C1 segment of cervical spinal cord (tissue), 14 donors: ENCODE measurements at places on chromosomes 13 and 19.

GRCh38 chr13:110371550-110372465 is 64.7 kb downstream of the COL4A2 start:
- no peak for DNase-seq

DNA sequence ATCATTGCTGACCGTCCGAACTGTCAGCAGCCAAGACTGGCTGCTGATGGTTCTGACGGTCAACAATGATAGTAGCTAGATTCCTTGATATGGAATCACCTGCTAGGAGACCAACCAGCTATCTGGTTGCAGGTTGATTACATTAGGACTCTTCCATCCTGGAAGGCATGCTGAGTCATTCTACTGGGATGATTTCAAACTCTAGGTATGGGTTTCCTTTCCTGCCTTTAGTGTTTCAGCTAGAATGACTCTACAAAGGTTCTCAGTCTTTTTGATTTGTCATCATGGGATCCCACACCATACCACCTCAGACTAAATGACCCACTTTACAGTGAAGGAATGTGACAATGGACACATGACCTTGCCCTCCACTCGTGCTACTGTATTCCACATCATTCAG is 138.1 kb upstream of the KL start:
- DNase-seq: no peak

GRCh38 chr19:6015841-6016545 is 38.1 kb upstream of the RANBP3 start:
- DNase-seq: no peak

- no peak for DNase-seq
Measured at GRCh38 chr19:11405846-11406643, 13.1 kb downstream of the RGL3 start.

GRCh38 chr19:43470288-43470687 is 4.9 kb upstream of the LYPD3 start:
- no peak for DNase-seq

DNA sequence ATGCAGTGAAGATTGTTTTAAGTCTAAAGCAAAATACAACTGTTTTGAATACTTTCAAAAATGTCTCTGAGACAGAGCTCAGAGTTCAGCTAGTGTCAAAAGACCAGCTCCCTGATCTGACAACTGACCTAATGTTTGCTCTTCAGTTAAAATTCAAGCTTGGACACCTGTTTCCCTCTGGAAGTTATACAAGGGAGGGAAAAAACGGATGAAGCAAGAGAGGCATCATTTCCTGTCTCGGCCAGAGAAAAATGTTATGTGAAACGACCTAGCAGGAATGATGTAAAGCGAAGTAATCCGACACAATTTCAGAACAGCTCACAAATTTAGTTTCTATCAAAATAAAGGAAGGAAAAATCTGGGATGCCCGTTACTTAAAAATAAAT is 59.4 kb downstream of the ZAR1L start:
- DNase-seq: no peak

DNA sequence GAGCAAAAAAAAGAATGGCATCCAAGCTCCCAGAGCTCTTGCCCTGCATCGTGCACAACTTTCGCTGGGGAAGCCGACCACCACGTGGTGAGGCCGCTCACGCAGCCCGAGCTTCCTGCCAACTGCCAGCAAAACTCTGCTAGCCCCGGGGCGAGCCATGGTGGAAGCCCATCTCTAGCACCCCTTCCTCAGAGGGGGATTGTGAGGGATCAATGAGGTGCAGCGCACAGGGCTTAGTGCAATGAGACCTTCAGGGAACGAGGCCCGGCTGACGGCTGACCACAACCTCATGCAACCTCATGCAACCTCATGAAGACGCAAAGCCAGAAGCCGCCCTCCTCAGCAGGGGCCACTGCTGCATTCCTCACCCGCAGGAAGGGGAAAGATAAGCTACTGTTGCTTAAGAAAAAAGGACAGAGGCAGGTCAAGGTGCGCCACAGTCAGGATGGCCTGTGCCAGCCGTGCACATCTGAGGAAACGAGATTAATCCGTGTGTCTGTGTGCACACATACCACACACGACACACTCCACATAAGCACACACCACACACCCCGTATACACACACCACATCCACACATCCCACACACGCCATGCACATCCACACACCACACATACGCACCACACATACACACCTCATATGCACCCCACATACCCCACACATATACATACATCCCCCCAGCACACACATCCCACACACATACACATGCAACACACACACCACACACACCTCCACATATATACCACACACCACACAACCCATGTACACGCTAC is 9.6 kb downstream of the HSPBP1 start:
- no peak for DNase-seq

- DNase-seq: no peak
Measured at GRCh38 chr19:1183543-1184172, 9.6 kb upstream of the SBNO2 start.

DNA sequence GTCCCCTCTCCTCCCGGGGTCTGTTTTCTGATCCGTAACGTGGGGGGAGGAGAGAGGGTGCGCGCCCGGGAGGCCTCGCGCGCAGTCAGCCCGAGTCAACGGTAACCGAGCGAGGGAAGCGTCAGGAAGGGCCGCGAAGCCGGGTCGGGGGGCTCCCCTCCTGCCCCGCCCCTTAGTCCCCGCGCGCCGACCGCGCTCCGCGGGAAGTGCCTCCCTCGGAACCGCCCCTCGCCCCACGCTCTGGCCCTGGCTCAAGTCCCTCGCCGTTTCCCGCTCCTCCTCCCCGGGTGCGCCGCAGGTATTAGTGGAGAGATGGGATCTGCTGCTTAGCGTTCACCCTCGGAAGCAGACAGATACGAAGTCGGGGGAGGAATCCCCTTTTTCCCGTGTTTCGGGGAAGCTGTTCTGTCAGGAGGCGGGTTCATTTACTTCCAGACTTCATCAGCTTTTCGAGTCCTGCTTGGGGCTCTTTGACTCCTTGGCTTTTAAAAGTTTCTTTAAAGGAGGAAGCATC is 770 bp downstream of the HNRNPM start:
- peak; percentile 2 for DNase-seq

DNA sequence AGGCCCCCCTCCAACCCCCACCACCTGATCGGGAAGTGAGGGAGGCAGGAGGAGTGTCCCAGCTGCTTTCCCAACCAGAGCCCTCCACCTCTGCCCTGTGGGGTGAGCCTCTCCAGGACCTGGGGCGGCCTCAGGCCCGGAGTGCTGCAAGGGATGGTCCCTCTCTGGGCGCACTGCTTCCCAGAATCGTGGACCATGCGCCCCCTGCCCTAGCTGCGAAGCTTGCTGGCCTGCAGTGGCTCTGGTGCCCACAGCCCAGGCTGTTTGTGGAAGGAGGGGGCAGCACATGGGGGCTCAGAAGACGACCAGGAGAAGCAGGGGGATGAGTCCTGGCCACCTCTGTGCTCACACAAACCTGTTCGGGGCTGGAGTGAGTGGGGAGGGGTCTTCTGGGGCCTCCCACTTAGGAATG is 33.6 kb downstream of the CEBPG start:
- DNase-seq: no peak

DNA sequence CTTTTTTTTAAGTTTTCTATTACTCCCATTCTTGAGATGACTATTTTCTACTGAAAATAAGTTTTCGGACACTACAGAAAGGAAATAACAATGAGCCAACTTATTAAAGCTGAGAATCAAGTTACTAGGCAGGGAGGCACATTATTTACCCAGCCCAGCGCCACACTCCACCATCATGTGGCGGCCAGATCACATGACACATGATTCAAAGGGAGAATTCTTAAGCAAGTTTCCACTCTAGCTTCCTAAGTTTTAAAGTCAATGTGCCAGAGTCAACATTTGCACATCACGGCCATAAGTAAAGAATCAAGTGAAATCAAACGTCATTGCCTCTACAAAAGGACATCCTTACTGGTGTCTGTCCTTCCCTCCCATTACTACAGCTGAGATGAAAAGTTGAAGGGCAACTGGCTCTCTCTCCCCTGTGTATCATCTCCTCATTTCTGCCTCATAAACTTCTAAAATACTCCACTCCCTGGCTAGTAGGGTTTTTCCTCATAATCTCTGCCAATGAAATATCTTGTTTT is 81.7 kb downstream of the KLF12 start:
- no peak for DNase-seq

- DNase-seq: no peak
Measured at GRCh38 chr13:40024204-40024966, 368.9 kb downstream of the COG6 start.

GRCh38 chr19:54253331-54254194 is 3.5 kb downstream of the LILRB5 start:
- DNase-seq: no peak
